ENCODE measurements at places on chromosomes 7 and 10.

DNA sequence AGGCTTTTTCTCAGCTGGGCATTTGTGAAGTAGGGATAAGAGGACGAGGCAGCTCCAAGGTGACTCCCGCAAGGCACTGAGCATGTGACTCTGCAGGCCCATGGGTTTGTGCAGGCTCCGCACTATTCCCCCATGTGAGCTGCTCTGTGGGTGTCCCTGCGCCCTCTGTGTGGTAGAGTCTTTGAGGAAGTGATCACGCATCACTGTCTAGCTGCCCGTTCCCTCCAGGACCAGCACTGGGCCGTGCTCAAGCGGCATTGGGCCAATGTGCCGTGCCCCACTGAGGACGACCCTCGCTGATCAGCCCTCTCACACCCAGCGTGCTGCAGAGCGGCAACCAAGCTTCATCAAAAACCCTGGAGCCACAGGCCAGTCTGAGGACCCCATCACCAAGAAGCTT lies 7.5 kb downstream of the PRKAG2 start:
- DNase-seq, result no peak

- no peak for DNase-seq
Measured at GRCh38 chr10:72954596-72955554, at the start of gene PLA2G12B. Gene PLA2G12B (minus strand): TSS chr10:72954806. CDS start chr10:72954685, 121 bp downstream.

GRCh38 chr10:5609952-5610616 lies 56.3 kb downstream of the ASB13 start:
- DNase-seq, result no peak

GRCh38 chr10:93436591-93437085 lies 45.5 kb downstream of the MYOF start:
- no peak for DNase-seq

DNA sequence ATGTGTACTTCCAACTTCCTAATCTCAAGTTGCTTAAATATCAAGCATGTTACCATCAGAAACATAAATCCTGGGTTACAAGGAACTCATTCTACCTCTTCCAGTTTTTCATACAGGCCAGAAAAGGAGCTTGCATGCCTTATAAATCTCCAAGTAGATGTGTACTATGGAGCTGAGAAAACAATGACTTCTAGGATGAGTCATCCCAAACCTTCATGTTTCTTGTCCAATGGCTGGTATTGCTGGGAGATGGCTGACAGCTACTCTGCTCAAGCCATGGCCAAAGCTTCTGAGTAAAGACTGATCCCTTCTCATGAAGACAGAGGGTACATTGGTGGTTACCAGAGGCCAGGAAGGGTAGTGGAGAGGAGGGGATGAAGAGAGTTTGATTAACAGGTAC lies 8.6 kb downstream of the RAPGEF5 start:
- DNase-seq, result no peak

GRCh38 chr10:69685802-69686585 lies 55.9 kb downstream of the FAM241B start:
- DNase-seq, result no peak

GRCh38 chr7:156480671-156481070 lies 159.9 kb upstream of the RNF32 start:
- DNase-seq, result no peak

- DNase-seq, result no peak
Measured at GRCh38 chr7:111640416-111640815, 78.1 kb upstream of the IMMP2L start.

- no peak for DNase-seq
Measured at GRCh38 chr10:43444897-43445466, 8.1 kb downstream of the ZNF487 start.

DNA sequence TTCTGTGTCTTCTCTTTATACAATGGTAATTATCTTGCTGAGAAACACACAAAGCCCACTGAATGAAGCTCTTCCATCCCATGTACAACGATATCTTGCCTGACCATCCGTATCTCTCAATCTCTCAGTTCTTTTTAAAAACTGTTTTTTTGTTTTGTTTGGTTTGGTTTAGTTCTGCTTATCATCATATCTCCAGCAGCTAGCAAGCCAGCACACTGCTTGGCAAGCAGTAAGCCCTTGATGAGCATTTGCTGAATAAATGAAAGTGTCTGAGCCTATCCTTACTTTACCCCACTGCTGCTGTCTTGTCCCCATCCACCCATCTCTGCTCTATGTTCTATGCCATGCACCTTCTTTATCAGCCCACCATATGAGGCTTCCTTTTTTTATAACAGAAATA lies 34.2 kb downstream of the ITGB1 start:
- DNase-seq, result no peak

GRCh38 chr10:75011221-75011620 lies 100.2 kb upstream of the SAMD8 start:
- DNase-seq, result no peak

DNA sequence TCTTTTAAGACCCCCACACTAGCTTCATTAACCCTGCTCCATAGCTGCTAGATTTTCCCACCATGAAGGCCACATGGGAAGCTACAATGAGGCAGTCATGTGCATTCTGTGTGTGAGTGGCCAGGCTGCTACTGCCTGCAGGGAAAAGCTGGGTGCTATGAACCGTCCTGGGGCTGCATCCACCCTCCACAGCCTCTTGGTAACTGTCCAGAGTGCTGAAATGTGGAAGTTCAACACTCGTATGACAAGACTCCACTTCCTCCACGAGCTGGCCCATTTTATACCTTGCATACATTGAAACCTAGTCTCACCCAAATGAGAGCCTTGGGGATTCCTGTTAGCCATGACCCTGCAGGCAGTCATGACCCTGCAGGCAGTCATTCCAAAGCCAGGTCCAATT lies 59.4 kb downstream of the CUZD1 start:
- no peak for DNase-seq

- DNase-seq, result no peak
Measured at GRCh38 chr7:155631155-155631554, 13.3 kb upstream of the RBM33 start.

DNA sequence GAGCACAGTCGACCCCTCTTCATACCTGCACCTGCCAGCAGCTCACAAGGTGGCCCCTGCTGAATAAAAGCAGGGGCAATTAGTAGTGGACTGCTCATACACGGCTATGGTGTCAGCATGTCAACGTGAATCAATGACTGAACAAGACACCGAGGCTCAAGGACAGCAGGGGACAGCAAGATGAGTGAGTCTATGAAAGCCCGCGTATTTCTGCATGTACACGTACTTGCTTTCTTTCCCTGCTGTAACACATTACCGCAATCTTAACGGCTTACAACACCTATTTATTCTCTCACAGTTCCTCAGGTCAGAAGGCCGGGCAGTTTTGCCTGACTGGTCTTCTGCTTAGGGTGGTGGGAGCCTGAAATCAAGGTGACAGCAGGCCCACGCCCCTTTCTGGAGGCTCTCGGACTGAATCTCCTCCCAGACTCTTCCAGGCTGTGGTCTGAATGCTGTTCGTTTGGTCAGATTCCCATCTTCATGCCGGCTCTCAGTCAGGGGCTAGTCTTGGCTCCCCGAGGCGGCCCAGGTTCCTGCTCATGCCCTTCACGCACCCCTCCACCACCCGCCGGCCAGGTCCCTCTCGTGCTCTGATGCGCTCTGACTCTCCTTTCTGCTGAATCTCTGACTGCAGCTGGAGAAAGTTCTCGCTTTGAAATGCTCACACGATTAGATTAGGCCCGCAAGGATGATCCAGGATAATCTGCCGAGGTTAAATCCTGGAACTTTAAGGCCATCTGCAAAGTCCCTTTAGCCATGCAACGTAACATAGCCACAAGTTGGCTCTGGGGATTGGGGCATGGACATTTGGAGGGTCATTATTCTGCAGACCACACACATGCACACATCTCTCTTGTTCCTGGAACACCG lies 7.8 kb upstream of the PPP2R2D start:
- no peak for DNase-seq

DNA sequence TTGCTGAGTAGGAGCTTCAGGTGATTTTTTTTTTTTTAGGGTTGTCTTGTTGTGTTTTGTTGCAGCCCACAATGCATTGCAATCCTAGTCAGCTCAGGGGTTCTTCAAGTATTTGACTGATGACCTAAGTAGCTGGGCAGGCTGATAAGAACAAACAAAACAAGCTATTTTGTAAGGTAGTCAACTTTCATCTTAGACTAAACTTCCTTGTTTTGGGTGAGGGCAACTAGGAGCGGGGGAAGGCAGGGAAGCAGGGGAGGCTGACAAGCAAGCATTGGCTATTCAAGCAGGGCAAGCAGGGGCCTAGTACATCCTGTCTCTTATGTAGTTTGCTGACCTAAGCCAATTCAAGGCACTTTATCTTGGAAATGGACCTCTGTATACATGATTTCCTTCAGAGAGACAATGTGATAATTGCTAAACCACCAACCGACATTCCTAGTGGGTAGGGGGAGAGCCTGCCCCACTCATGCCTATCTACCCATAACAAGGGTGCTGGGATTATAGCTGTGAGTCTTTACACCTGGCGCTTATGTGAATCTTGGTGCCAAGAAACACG lies 163.3 kb upstream of the PRKCQ start:
- DNase-seq, result no peak

GRCh38 chr7:1910081-1910685 lies 240.1 kb downstream of the ELFN1 start:
- DNase-seq, result no peak

GRCh38 chr7:46160861-46161260 lies 239.8 kb upstream of the IGFBP3 start:
- no peak for DNase-seq

DNA sequence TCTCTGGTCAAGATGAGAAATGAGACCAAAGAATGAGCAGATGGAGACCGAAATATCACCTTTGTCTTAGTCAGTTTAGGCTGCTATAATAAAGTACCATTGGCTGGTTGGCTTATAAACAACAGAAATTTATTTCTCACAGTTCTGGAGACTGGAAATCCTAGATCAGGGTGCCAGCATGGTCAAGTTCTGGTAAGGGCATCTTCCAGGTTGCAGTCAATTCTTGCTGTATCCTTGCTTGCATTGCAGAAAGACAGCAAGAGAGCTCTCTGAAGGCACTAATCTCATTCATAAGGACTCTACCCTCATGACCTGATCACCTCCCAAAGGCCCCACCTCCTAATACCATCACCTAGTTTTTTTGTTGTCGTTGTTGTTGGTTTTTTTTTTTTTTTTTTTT lies 52.7 kb upstream of the MKLN1 start:
- no peak for DNase-seq

- DNase-seq, result no peak
Measured at GRCh38 chr10:121265360-121266123, 332.7 kb downstream of the FGFR2 start.

DNA sequence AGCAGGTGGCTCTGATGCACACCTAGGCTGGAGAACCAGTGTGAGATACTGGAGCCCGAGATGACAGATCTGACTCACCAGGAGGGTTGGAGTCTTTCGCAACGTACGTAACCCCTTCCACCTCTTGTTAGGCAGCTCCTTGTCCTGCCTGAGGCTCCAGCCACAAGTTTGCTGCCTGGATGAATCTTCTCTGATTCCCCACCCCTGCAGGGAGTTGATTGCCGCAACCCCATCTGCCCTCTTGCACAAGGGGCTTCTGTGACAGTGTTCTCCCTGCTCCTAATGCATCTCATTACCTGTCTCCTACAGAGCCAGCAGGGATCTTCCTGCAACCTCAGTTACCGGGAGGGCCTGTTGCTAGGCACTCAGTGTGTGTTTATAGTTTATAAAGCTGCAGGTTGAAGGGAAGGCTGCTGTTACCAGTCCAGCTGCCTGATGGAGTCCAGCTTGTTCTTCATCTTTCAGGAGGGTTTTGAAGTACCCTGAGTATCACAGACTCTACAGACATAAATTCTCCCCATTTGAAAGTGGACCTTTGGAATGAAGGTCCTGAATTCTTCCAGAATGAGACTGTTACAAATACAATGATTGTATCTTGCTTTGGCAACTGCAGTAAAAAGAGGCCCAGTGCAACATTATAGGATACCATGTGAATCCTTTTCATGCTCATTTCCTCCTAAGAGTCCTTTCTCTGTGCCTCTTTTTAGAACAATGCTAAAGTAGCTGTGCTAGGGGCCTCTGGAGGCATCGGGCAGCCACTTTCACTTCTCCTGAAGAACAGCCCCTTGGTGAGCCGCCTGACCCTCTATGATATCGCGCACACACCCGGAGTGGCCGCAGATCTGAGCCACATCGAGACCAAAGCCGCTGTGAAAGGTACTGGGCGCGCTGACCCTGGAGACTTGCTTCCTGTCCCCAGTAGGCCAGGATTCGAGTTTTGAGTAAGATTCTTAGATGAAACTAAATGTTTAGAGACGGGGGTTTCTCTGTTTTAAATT lies 6.5 kb downstream of the MDH2 start:
- DNase-seq, result no peak

- DNase-seq, result no peak
Measured at GRCh38 chr7:54907981-54908380, 110.8 kb upstream of the EGFR start.

DNA sequence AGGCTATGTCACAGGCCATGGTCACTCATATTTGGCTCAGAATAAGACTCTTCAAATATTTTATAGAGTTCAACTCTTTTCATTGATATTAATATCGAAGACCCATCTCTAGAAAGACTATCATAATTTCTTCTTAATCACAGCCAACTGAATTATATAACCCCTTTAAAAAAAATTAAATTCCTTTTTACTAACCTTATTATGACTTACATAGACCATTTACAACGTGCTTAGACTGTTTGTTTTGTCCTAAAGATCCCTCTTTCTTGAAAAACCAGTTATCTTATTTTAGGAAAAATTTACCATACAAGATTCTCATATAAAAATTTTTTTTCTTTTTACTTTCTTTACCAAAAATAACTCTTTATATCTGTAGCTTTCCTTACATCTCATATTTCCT lies 10.2 kb upstream of the TMEM254 start:
- no peak for DNase-seq

DNA sequence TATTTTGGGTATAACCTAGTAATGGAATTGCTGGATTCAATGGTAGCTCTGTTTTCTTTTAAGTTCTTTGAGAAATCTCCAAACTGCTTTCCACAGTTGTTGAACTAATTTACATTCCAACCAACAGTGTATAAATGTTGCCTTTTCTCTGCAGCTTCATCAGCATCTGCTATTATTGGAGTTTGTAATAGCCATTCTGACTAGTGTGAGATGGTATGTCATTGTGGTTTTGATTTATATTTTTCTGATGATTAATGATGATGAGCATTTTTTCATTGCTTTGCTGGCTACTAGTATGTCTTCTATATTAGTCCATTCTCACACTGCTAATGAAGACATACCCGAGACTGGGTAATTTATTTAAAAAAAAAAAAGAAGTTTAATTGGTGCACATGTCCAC lies 248.6 kb upstream of the MAGI2 start:
- DNase-seq, result no peak

GRCh38 chr7:114759347-114760062 lies 162.4 kb upstream of the MDFIC start:
- DNase-seq, result no peak

GRCh38 chr7:101618916-101619315 lies 10.2 kb downstream of the MYL10 start:
- no peak for DNase-seq

All from stimulated activated naive CD4-positive, alpha-beta T cell (primary cell).